Glutamatergic neuron (in vitro differentiated cells): ENCODE measurements at places on chromosomes 4 and X. TPM values are rescaled to one million over a fixed set of nuclear protein-coding genes. Genes with fewer than 3 reads are reported as not detected.

PLP1 gene
- 0.20 TPM for total RNA-seq

LONRF3 gene
- 0.29 TPM for total RNA-seq

ENPEP gene
- 2.4 TPM for total RNA-seq

USP9X gene
- 120 TPM for total RNA-seq

ANOS1 gene
- total RNA-seq, result 1.0 TPM

TMEM255A gene
- 7.6 TPM for total RNA-seq

GRCh38 chrX:124887572-124887971 lies 432.1 kb upstream of the TEX13C start:
- DNase-seq, result no peak

GRCh38 chr4:26204249-26204825 lies 116.5 kb upstream of the RBPJ start:
- DNase-seq, result no peak

DNA sequence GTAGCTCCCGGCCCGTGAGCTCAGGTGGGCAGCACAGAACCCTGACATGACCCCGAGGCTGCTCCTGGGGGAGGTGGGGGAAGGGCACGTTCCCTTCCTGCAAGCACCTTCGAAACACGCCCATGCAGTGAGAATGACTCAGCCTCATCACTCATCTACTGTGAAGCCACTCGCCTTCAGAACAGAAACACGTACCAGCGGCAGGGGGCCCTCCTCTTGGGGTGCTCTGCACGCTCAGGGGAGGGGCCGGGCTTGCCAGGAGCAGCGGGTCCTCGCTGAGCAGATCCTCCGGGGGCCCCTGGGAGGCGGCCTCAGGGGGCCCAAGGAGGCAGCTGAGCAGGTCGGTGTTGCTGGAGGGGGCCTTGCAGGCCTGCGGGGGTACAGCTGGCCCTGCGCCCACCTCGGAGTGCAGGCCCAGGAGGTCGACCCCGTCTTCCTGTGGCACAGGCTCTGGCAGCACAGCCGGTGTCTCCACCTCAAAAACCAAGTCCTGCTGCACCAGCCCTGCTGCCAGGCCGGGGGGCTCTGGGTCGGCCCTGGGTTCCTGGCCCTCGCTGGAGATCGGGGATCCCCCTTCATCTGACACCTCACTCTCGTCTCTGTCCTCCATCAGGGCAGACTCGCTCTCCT lies 40.9 kb upstream of the CPLX1 start:
- DNase-seq, result no peak

- DNase-seq, result no peak
These were observed 37.3 kb downstream of the NPY1R start for GRCh38 chr4:163295138-163295537.

DNA sequence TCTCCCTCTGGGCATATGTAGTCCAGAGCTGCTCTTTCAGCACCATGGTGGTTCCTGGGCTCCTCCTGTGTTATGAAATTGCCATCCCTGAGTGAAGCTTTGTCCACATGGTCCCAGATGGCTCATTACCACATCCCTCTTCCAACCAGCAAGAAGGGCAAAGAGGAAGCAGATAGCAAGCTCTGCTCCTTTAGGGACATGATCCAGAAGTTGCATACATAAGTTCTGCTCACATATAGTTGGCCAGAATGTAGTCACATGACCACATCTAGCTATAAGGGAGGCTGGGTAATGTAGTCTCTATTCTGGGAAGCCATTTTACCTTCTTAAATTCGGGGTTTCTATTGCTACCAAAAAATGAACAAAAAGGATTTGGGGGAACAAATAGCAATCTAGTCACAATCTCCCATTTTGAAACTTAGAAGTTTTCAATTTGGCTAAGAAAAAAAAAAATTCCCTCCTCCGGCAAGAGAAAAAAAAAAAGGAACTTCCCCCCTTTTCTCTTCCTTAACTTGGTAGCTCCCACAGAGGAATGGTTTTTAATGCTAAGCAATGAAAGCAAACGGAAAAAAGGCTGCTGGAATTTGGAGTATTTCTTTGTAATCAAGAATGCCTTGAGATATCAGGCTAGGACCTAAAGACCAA lies 88.2 kb upstream of the USP9X start:
- no peak for DNase-seq

DNA sequence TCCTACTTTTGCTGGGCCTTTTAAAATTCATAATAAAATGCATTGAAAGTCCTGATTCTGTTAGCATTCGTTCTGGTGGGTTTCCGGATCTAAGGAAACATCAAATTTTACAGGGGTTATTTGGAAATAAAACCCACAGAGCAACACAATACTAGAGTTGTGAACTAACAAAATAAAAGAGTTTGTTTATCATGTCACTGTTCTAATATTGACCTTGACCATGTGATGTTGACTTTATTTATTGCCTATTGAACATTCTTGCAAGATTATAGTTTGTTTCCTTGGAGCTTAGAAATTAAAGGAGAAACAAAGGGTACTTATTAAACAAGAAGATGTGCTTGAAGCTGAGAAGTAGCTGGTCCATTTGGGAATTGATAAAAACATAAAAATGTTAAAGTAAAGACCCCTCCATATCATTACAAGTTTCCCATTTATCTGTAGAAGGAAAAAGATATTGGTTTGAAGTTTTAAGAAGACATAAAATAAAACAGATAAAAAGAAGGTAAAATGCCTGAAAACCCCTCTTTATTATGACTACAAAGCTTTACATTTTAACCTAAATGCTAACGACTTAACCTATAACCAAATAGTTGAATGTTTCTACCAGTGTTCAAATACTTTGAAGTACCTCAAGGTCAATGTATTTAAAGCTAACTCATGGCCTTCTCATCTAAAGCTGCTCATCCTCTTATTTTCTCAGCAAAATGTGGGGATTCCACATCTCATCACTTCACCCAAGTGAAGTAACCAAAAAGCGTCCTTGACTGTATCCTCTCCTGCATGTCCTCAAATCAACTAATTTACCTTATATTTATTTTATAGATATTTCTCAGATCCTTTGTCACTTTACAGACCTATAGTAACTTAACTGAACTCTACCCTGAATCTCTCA lies 179.6 kb downstream of the GASK1B start:
- DNase-seq, result no peak

- no peak for DNase-seq
These were observed 34.0 kb downstream of the PLAC8 start for GRCh38 chr4:83080561-83080960.
